ENCODE measurements at places on chromosomes 3 and 15. TPM values are rescaled to one million over a fixed set of nuclear protein-coding genes. Genes with fewer than 3 reads are reported as not detected.

- DNase-seq = no peak
Measured at GRCh38 chr15:82183121-82184031, 79.2 kb downstream of the EFL1 start.

- DNase-seq = no peak
Measured at GRCh38 chr3:32897981-32898623, 53.3 kb upstream of the CCR4 start.

DNA sequence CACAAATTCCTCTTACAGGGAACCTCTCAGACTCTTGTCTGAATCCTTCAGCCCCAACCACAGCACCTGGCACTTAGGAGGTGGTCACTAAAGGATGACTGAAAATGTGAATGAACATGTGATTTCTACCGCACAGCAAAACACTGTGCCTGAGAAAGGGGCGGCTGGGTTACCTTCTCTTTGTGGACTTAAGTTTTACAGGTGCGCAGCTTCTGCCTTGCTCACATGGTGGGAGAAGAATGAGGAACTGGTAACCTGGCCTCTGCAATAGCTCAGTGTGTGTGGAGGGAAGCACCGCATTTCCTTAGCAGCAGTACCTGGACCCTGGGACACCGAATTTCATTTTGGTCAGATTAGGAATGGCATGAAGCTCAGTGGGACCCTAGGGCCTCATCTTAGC lies 9.8 kb upstream of the ETV5 start:
- no peak for DNase-seq

Gene ZKSCAN7
- 1.2 TPM for total RNA-seq

Gene SLC28A2
- not detected for total RNA-seq

DNA sequence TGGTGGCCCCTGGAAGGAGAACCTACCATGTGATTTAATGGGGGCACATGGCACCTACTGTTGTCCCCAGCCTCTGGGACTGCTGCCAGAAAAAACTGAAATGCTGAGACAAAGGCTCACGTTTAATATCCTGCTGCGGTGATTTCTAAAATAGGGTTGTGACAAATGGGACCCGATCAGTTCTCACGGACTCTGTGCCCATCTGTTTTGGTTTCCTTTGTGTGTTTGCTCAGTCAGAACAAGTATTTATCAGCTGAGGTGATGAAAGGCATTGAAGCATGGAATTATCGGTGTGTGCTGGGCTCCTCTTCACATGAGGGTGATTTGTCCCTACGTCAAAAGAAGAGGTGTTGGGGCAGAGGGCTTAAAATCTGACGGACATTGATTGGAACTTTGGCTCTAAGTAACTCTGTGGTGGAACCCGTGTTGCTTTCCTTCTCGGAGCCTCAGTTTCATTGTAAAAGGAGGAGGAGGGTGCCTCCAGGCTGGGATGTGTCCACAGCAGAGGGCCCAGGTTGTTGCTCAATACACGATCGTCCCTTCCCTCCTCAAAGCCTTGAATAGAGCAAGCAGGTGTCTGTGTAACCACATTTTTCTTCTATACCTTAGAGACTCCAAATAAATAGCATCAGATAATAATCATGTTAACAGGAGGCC lies 283.3 kb upstream of the RGMA start:
- DNase-seq = no peak

Gene INKA1
- 20.4 TPM for total RNA-seq

DNA sequence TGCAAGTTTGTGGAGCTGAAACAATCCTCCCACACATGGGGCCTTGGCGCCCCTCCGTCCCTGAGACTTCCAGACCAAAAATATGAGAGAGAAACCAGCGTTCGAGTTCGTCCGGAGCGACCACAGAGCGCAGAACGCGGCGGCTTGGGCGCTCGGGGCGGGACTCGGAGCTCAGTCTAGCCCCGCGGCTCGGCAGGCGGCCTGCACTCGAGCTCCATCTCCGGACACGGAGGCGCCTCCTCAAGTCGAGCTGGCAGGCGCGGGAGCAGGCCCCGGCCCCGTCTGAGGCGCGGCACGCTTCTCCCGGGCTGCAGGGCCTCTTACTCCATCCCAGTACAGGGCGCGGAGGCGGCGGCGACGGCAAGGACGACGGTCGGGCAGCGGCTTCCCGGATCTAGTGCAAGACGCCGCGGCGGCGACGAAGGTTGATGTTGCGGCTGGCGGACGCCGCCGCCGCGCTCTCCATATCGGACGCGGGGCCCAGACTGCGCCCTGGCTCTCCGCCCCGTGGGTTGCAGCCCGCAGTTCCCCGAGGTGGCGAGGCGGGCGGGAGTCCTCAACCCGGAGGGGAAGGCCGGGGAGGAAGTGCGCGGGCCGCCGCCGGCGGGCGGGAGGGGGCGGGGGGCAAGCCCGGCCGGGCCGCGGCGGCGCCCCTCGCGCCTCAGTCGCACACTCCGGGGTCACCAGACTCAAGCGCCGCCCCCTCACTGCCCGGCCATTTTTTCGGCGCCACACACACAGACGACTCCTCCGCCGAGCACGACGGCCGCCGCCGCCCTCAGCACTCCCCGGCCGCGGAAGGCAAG lies 674 bp downstream of the MSL2 start:
- peak; percentile 26 for DNase-seq

GRCh38 chr15:43052860-43053259 lies 53.0 kb downstream of the UBR1 start:
- no peak for DNase-seq

Gene TMEM45A
- total RNA-seq = 4.0 TPM

Gene ARGFX
- total RNA-seq = not detected

Gene LRTM1
- not detected for total RNA-seq

DNA sequence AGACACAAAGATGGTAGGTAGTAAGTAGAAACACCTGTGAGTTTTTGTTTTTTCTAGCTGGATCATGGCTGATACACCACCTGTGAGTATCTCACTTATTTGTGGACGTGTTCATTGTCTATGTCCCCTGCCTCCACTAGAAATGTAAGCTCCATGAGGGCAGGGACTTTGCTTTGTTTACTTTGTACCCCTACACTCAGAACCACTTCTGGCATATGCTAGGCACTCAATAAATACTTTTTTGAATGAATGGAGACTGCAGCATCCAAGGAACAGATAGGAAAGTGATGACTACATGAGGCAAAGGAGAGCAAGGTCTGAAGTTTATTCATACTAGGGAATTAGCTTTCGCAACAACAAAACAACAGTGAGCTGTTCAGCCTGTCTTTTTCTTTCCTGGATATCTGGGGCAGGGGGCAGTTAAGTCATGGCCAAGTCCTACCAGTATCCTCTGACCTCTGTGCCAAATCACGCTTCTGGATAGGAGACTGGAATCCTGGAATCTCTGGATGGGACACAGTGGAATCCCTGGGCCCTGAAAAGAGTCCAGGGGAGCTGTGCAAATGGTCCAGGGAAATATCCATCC lies 11.6 kb upstream of the EPB42 start:
- DNase-seq = no peak

- no peak for DNase-seq
Measured at GRCh38 chr3:58536501-58537411, at the start of gene ACOX2. TSS of gene ACOX2 (minus strand) at chr3:58537190. CDS start at chr3:58535106, 2,084 bp downstream.

Measured in pulmonary artery endothelial cell (primary cell).